ENCODE measurements at places on chromosomes 12 and 14. TPM values are rescaled to one million over a fixed set of nuclear protein-coding genes. Genes with fewer than 3 reads are reported as not detected.

Gene NUP107
- 51.8 TPM for total RNA-seq

Gene GARIN6
- not detected for total RNA-seq

Gene SLC24A4
- total RNA-seq = not detected

Gene CYP46A1
- total RNA-seq = 0.36 TPM

Gene MAP3K9
- 0.33 TPM for total RNA-seq

Gene SLC25A47
- total RNA-seq = not detected

Gene COL2A1
- total RNA-seq = not detected

Gene RNASE3
- total RNA-seq = not detected

Gene KLHL33
- total RNA-seq = 0.18 TPM

Gene TMEM229B
- total RNA-seq = 0.81 TPM

Gene PLA2G1B
- not detected for total RNA-seq

Gene TAS2R30
- total RNA-seq = 16.4 TPM

Gene C14orf132
- total RNA-seq = 25.5 TPM

Gene NUBPL
- 18.9 TPM for total RNA-seq

Gene CABP1
- 0.54 TPM for total RNA-seq

Gene WSCD2
- not detected for total RNA-seq

Gene ZDHHC22
- not detected for total RNA-seq

Gene VCPKMT
- 6.1 TPM for total RNA-seq

Gene FAM181A
- total RNA-seq = not detected

- peak; percentile 27 for DNase-seq
These were observed 2.2 kb downstream of the NUDT4 start for GRCh38 chr12:93379981-93380361.

- DNase-seq = no peak
These were observed 71.1 kb upstream of the RASSF8 start for GRCh38 chr12:25887367-25887766.

- no peak for DNase-seq
These were observed 158.5 kb downstream of the KLRB1 start for GRCh38 chr12:9449181-9449580.

DNA sequence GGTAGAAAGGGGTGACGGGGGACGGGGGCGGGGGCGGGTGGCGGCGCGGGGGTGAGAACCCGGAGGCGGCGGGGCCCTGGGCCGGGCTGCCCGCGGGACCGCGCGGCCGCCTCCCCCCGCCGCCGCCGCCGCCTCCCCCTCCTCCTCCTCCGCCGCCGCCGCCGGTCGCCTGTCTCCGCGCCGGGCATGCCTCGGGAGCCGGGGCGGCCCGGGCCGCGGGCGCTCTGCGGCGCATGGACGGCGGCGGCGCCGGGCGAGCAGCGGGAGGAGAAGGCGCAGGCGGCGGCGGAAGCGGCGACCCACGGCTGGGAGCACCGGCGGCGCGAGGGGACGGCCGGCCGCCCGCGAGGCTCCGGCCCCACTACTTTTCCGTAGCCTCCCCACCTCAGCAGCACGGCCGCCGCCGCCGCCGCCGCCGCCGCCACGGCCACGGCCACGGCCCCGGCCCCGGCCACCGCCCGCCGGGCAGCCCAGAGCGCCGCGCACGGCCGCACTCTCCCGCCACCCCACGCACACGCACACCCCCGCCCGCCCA is at the start of gene NPAS3:
TSS of gene NPAS3 (plus strand) at position 161 of the 535 bp plus-strand sequence.
- DNase-seq = no peak

- DNase-seq = peak; percentile 53
These were observed 157.0 kb downstream of the MYRFL start for GRCh38 chr12:69981881-69982475.

DNA sequence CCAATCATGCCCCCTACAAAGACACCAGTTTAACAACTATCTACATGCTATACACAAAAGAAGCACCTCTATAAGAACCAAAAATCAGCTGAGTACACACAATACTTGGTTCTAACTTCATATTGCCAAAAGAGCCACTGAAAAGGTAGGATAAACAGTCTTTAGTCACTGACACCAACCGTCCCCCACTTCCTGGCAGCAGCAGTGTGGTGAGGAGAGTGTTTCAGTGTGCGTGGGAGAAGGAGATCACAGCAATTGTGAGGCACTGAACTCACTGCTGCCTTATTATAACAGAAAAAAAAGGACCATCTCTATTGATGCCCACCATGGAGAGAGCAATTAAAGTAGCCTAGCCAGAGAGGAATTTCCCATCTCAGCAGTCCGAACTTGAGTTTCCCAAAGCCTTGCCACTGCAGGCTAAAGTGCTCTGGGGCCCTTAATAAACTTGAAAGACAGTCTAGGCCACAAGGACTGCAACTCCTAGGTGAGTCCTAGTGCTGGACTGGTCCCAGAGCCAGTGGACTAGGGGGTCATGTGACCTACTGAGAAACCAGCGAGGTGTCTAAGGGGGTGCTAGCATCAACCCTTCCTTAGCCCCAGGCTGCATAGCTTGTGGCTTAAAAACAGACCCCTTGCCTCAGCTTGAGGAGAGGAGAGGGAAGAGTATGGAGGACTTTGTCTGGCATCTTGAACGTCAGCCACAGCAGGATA is 37.1 kb upstream of the LMNTD1 start:
- no peak for DNase-seq

GRCh38 chr14:21078726-21079125 is 8.6 kb downstream of the ARHGEF40 start:
- no peak for DNase-seq

DNA sequence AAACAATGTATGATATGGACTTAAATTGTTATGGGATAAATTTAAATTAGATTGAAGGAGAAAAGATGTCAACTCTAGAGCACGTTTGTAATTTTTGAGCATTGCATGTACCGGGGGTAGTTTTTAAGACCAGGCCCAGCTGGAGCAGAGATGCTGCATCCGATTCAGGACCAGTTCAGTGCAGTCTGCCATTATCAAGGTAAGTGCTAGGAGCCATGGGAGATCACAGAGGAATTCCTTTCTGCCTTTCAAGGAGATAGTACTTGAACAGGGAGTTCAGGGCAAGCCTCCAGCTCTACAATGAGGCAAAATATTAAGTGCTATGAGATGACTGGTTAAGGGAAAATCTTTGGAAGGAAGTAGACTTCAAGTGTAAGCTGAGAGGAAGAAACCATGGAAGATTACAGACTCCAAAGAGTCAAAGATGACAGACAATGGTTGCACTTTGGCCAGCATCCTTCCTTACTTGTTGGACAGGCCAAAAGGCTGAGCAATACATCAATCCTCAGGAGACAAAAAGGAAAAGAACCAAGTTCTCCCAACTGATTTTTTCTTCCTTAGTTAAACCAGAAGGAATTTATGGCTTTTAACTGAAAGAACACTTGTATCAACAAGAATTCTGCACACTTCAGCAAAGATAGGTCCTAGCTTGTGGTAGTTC is 113.2 kb upstream of the HIF1A start:
- peak; percentile 96 for DNase-seq

- DNase-seq = peak; percentile 95
These were observed 13.5 kb upstream of the FLRT2 start for GRCh38 chr14:85516239-85517113.

GRCh38 chr14:82854131-82854530 is 1320.5 kb upstream of the SEL1L start:
- no peak for DNase-seq

GRCh38 chr12:9906873-9907272 is 25.3 kb downstream of the CLEC2A start:
- no peak for DNase-seq

GRCh38 chr14:90416720-90417119 is 19.9 kb downstream of the CALM1 start:
- DNase-seq = no peak

GRCh38 chr14:54316652-54317051 is 80.2 kb upstream of the CDKN3 start:
- no peak for DNase-seq

DNA sequence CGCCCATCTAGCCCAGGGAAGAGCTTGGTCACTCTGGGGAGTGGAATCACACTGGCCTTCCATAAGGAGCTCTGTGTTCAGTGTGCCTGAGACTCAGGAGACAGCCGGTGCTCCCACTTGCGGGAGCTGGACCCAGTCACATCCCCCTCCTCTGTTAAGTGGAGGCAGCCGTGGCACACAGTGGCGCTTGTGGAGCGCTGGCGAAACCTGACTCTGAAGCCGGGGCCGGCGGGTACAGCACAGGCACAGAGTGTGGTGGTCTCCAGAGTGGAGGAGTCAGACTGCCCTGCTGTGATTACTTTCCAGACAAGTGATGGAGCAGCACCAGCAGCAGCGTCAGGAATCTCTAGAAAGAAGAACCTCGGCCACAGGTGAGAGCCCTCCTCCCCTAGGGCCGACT is 33.0 kb downstream of the DEGS2 start:
- no peak for DNase-seq

GRCh38 chr12:126430921-126431320 is 1365.7 kb downstream of the AACS start:
- peak; percentile 9 for DNase-seq

GRCh38 chr12:95630496-95630895 is 79.2 kb upstream of the USP44 start:
- DNase-seq = no peak

DNA sequence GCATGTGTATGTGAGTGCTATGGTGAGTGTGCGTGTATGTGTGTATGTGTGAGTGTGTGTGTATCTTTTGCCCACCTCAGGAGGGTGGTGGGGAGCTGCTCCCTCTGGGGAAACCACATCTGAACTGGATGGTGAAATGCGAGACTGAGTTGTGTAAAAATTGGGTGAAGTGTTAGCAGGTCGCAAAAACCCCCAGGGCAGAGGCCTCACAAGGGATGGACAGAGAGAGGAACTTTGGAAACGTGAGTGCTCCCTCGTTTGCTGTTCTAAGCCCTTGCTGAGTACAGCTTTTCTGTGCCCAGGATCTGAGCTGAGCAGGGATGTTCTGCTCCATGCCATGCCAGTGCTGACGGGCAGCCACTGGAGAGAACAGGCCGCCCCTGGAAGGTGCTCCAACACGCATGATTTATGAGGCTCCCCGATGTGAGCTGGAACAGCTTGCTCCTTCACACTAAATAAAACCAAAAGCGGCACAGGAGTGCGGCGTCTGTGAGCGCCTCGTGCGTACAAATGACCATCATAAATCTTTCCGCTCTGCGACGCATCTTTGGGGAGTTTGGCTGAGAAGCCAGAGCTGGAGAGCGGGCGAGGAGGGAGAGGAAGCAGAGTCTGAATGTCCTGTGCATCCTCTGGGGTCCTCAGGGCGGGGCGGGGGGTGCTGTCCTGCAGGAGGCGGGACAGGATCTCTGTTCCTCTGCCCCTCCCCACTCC is 14.1 kb upstream of the GALNT9 start:
- DNase-seq = no peak

DNA sequence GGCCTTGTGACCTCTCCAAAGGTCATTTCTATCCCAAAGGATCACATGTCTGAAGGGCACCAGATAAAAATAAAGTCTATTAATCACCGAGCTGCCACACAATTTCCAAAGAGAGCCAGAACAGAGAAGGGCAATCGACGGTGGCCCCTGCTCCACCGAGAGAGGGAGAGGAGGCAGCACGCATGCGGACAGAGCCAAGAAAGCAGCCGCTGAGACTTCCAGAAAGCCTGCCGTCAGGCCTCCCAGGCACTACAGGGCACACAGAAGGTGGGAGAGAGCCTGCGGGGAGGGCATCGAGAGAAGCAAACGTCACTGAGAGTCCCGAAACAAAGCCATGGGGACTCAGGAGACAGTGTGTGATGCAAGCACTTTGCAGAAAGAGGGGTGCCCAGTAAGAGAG is 182.0 kb downstream of the DPF3 start:
- no peak for DNase-seq

DNA sequence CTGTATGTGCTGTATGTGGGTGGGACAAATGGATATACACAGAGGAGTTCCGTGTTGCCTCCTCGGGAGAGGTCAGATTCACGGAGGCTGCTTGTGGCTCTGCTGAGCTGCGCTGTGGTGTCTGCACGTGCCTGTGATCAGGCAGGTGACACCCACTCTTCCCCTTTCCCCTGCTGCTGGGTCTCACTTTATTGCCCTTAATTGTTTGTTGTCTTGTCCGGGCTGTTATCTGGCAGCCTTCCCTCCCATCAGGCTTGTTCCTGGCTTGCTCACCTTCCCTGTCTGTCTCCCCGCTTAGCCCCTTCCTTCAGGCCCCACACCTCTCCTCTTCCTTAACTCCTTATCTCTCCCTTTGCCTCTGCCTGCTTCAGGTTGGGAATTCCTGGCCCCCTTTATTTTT is 13.5 kb downstream of the WNT5B start:
- no peak for DNase-seq

GRCh38 chr12:32031109-32031508 is 71.9 kb downstream of the RESF1 start:
- DNase-seq = peak; percentile 17

DNA sequence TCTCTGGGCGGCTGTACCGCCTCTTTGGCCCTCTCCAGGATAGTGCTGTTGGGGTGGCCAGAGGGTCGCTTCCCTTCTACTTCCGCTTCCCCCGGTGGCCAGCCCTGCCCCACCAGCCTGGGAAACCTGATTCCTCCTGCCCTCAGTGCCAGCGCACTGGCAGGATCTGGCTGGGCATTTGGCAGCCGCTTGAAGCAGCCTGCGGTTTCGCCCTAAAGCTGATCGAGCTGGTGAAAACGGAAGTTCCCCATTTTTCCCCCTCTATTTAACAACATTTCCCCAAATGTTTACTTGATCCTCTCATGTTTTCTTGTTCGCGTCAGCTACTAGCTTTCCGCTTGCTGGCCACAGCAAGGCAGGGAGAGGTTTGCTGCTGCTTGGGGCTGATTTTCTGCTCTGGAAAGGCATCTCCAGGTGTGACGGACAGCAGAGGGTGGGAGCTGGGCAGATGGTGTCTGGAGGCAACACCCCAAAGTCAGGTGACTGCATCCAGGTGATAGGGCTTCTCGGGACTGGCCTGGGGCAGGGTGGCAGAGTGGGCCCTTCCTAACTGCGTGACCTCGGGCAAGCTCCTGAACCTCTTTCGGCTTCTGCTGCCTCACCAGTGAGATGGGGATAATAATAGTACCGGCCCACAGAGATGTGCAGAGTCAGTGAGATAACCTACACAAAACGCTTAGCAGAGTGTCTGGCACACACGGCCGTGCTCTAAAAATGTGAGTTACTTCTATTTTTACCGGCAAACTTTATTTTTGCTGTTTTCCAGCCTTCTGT is 53.1 kb downstream of the TSPAN9 start:
- no peak for DNase-seq

GRCh38 chr12:49296836-49297694 is 2.1 kb downstream of the PRPH start:
- no peak for DNase-seq

- DNase-seq = no peak
These were observed 32.6 kb upstream of the SLC2A13 start for GRCh38 chr12:40138526-40138925.

DNA sequence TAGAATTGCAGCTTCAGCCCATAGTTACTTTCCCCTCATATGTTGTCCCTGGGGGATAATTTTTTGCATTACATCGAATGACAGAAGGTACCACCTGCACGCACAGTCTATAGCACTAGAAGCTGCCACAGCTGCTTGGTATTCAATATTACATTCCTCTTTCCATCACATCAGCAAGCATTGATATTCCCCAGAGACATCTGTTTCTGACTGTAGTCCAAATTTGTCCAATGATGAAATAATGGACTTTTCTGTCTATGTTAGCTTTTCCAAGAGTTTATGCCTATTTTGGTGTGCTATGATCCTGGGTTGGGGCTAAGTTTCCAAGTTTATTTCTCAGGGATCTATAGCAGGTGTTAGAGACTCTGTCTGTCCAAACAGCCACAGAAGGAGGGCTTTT is 335.4 kb downstream of the LRIG3 start:
- peak; percentile 80 for DNase-seq
